H9 (cell line): ENCODE measurements at places on chromosomes 16 and 17. TPM values are rescaled to one million over a fixed set of nuclear protein-coding genes. Genes with fewer than 3 reads are reported as not detected.

GRCh38 chr17:76534831-76535732, 2.4 kb downstream of the CYGB start:
- no peaks in the 10 kb centered on the region for H3K4me1 ChIP-seq
- H3K27me3 ChIP-seq = peaks cover 20% of the 10 kb centered on the region; the same call in 1 of the 2 replicates
- no peaks in the 10 kb centered on the region for H3K36me3 ChIP-seq
- DNase-seq = no peak
- H3K4me3 ChIP-seq = no peak overlapping the region

DNA sequence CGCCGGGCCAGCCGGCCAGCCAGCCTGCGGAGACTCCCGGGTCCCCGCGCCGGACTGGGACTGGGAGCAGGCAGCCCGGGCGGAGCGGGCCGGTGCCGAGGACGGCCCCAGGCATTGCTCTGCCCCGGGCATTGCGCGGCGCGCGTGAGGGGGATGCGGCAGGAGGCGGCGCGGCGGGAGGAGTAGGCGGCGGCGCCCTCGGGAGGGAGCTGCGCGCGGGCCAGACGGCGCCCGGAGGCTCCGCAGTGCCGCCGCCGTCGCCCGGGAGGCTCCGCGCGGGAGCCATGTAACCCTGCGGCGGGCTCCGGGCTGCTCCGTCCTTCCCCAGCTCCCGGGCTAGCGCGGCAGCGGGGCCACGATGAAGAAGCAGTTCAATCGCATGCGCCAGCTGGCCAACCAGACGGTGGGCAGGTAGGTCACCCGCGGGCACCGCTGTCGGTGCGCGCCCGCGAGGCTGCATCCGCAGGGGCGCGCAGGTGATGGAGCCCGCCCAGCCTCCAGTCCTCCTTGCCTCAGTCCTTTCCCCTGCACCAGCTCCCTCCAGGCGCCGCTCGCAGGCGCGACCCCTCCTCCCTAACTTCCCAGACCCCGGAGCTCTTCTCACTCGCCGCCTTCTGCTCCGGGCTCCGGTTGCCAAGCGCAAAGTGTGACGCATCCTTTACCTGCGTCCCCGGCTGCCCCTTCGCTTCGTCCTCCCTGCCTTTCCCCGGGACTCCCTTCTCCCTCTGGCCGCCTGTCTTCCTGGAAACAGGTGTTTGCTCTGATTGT, at the start of gene ARHGAP44:
Gene ARHGAP44, plus strand, starts transcription at position 18 of the 768 bp plus-strand sequence. Its CDS starts 341 bp downstream, at position 359.
- H3K36me3 ChIP-seq = no peaks in the 10 kb centered on the region
- no peak within 1 kb of the TSS for H3K27ac ChIP-seq
- H3K4me1 ChIP-seq = peaks cover 10% of the 10 kb centered on the region
- peak within 1 kb of the TSS; percentile 93 for H3K4me3 ChIP-seq
- peak; percentile 71 for DNase-seq

DNA sequence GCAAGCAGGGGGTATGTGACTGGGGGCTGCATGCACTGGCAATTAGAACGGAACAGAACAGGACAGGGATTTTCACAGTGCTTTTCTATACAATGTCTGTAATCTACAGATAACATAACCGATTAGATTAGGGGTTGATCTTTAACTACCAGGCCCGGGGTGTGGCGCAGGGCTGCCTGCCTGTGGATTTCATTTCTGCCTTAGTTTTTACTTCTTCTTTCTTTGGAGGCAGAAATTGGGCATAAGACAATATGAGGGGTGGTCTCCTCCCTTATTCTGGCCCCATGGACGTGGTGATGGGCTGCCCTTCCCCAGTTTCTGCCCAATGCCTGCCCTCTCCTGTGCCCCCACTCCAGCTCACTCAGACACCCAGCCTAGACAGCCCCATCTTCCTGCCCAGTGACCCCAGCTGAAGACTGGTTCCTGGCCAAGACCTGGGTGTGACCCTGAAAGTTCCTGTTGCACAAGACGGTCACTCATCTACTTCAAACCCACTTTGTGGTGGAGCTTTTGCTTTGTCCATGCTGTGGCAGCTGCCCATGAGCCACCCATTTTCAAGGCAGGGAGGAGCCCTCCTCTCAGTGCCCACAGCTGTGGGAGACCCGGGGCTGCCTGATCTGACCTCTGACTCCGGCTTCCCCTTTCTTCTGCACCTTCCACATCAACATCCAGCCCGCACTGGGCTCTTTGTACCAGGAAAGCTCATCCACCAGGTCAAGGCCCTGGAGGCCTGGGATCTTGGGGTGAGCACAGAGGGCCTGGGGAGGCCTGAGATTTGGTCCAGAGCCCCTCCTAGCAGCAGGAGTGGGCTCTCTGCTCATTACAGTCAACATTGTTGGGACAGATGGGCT, 18.6 kb downstream of the ALOX12B start:
- no peaks in the 10 kb centered on the region for H3K4me1 ChIP-seq
- no peak overlapping the region for H3K4me3 ChIP-seq
- H3K27ac ChIP-seq = no peak overlapping the region
- DNase-seq = no peak

The NKD1 gene
- total RNA-seq = 1.9 and 3.7 TPM in 2 replicates
